ENCODE measurements at places on chromosomes 3 and 15.

DNA sequence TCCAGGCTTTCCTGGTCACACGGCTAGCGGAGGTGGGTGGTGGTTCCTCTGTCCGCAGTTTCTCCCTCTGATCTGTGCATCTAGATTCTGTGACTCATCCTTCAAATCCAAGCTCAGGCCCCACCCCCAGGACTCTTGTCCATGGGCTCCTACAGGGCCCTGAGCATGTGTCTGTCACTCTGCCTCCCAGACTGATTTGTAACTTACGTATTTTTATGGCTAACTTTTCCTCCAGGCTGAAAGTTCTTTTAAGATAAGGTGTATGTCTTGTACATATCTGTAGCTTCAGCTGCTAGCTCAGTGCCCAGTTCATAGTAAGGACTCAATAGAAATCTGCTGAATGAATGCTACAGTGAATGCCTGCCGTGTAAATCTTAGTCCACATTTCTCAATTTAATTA is 8.0 kb downstream of the ESYT3 start:
- no peak for DNase-seq

DNA sequence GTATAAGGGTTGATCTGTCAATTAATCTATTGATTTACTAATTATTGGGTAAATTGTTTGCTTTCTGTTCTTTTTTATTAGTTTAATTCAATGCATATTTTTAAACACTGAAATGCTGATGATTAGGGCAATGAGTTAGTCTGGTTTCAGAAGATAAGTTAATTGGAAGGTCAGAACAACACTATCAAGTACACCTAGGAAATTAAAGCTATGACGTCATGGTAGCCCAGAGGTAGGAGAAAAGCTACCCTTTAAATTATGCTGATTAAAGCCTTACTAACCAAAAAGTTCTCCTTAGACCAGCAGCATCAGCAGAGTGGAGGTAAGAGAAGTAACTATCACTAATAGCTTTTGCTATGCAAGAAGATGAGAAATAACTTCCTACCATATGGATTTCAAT is 770.4 kb upstream of the ARPP21 start:
- no peak for DNase-seq

- DNase-seq: no peak
Observed at GRCh38 chr3:122977746-122978466, 49.7 kb downstream of the SEMA5B start.

DNA sequence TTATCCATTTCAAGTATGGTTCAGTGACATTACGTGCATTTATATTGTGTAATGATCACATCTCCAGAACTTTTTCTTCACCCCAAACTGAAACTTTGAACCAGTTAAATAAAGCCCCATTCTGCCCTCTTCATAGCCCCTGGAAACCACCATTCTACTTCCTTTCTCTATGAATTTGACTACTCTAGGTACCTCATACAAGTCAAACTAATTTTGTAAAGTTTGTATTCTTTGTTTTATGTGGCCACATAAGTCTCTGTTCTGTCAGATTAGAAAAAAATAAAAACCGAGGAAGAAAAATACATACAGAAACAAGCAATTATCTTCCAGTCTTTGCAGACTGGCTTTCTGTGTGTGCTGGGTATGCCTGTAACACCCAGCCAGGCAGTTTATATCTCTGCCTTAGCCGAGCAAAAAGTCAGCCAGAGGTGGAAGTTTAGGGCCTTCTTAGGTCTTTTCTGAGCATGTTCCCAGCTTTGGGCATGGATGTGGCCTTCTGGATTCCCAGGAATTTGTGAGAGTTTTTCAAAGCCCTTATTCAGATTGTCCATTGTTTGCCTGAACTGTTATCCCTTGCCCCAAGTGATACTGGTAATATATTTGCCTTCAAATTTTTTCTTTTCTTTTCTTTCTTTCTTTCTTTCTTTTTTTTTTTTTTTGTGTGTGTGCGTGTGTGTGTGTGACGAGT is 6.0 kb upstream of the GRAMD1C start:
- DNase-seq: no peak

- DNase-seq: no peak
Observed at GRCh38 chr3:51110586-51110985, 274.5 kb upstream of the MANF start.

- no peak for DNase-seq
Observed at GRCh38 chr3:148203297-148204010, 494.2 kb upstream of the AGTR1 start.

GRCh38 chr3:194814878-194815357 is 129.2 kb downstream of the FAM43A start:
- no peak for DNase-seq

GRCh38 chr3:27880969-27881892 is 159.1 kb upstream of the EOMES start:
- DNase-seq: no peak

DNA sequence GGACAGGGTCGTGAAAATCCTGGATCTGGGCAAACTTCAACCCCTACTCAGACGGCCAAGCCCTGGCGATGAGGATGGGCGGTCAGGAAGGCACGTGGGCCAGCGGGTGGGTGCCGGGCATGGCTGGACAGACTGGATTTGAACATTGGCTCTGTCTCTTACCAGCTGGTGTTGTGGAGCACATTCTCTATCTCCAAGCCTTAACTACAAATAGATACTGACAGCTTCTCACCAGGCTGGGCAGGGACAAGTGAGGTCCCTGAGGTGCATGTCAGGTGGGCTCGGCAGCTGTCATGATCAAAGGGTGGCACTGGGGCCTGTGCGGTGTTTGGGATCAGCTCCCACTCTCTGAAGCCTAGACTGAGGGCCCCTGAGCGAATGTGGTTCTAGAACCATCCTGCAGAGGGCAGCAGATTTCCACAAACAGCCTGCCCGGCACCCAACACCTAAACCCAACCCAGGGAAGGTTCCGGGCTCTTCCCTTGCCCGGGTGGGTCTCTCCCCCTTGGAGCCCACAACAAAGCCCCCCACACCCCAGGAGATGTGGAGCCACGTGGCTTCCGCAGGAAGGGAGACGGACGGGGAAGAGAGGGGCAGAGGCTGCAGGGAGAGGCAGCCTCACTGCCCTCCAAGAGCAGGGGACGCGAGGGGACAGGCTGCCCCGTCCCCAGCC is 58.4 kb downstream of the RGMA start:
- DNase-seq: no peak

GRCh38 chr3:30253832-30254231 is 352.6 kb upstream of the TGFBR2 start:
- no peak for DNase-seq

GRCh38 chr3:141487521-141488252 is 860 bp downstream of the RASA2 start:
- DNase-seq: no peak

- DNase-seq: no peak
Observed at GRCh38 chr15:85691350-85692240, 103.1 kb downstream of the KLHL25 start.

GRCh38 chr3:56720849-56721248 is 37.8 kb upstream of the TASOR start:
- DNase-seq: no peak

GRCh38 chr15:31758126-31758525 is 272.2 kb upstream of the CHRNA7 start:
- no peak for DNase-seq

GRCh38 chr15:97077975-97078374 is 747.5 kb downstream of the NR2F2 start:
- DNase-seq: no peak

GRCh38 chr3:82274897-82275296 is 513.5 kb upstream of the GBE1 start:
- DNase-seq: no peak

DNA sequence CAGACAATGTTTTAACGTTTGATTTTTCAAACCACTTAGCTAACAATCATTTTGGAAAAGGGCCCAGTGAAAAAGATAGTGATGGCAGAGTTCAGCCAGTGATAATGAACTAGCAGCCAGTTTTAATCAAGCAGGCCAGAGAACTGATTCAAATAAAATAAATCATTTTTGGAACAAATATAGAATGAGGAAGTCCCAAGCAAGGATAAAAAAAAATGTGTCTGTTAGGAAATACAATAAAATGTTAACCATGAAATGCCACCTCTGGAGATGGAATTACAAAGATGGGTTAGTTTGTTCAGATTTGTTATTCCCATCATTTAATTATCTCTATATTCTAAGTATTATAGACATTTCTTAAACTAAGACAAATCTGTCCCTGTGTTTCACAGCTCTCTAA is 1.1 kb downstream of the HERC1 start:
- DNase-seq: no peak

DNA sequence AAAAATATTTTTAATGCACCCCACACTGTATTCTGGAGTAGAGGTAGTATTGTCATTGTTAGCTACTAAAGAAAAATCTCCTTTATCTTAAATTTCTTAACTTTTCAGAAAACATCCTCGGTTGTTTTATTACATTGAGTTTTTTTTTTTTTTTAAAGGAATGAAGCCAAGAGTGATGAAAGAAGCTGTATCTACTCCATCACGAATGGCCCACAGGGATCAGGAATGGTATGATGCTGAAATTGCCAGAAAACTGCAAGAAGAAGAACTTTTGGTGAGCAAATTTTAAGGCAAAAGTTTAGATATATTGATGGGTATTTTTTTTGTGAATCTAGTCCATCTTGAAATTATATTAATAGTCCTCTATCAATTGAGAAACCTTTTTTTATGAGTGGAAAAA is 49.7 kb upstream of the UTS2B start:
- no peak for DNase-seq

GRCh38 chr3:33124638-33125037 is 10.8 kb downstream of the CRTAP start:
- DNase-seq: no peak

GRCh38 chr3:177126015-177126773 is 71.1 kb downstream of the TBL1XR1 start:
- no peak for DNase-seq

DNA sequence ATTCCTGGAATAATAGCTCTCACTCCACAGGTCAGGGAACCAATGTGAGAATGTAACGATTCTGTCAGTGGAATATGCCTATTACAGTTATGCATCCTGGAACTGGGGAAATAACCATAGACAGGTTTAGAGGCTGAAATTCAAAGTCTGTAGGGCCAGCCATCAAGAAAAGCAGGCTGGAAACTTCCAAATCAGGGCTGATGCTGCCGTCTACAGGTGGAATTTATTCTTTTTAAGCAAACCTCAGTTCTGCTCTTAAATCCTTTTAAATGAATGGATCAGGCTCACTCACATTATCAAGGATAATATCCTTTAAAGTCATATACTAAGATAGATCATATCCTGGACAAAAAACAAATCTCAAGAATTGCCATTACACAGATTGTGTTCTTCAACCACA is 699.8 kb downstream of the NR2F2 start:
- no peak for DNase-seq

- DNase-seq: no peak
Observed at GRCh38 chr15:62578546-62578945, 413.5 kb upstream of the C2CD4B start.

DNA sequence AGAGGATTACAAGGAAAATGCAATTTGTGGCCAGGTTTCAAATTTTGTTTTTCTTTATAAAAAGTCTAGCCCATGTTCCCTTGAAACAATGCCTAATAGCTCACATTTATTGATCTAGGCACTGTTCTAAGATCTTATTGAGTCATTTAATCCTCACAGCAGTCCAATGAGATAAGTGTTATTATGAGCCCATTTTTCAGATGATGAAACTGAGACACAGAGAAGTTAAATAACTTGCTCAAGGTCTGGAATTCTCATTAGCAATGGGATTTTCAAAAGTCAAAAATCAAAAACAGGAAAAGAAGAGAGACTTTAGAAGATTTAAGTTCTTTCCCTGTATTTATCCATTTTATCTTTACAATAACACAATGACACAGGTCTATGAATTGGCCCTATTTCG is 90.0 kb upstream of the COL6A5 start:
- DNase-seq: no peak

DNA sequence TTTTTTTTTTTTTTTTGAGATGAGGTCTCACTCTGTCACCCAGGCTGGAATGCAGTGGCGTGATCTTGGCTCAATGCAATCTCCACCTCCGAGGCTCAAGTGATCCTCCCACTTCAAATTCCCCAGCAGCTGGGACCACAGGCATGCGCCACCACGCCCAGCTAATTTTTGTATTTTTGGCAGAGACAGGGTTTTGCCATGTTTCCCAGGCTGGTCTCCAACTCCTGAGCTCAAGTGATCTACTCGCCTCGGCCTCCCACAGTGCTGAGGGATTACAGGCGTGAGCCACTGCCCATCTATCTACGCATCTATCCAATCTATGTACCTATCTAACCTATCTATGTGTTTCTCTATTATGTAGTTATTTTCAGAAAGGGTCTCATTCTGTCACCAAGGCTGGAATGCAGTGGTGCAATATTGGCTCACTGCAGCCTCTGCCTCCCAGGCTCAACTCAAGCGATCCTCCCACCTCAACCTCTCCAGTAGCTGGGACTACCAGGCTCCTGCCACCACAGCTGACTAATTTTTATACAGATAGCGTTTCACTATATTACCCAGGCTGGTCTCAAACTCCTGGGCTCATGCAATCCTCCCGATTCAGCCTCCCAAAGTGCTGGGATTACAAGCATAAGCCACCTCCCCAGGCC is 20.2 kb upstream of the GPX1 start:
- DNase-seq: no peak

GRCh38 chr15:34436956-34437442 is 609 bp downstream of the GOLGA8A start:
- no peak for DNase-seq

GRCh38 chr3:184559336-184559735 is 2.2 kb upstream of the EPHB3 start:
- DNase-seq: no peak

GRCh38 chr15:80533790-80534333 is 129.7 kb downstream of the ARNT2 start:
- no peak for DNase-seq

- no peak for DNase-seq
Observed at GRCh38 chr15:72785432-72785831, 1.9 kb upstream of the ADPGK start.

- DNase-seq: no peak
Observed at GRCh38 chr15:47293466-47294162, 423.7 kb upstream of the SEMA6D start.

DNA sequence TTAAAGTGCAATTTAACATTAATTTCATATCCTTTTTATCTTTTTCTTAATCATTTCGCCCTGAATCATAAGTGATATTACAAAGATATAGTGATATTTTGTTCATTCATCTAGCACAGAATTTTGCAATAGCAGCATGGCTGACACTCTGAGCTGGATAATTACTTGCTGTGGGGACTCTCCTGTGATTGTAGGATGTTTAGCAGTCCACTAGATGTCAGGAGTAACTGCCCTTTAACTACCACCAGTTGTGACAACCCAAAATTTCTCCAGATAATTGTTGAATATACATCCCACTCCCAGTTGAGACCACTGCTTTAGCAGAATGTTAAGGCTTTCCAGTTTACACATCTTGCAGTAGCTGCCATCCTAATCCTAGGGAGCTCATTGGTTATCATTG is 196.8 kb upstream of the MBNL1 start:
- DNase-seq: no peak

GRCh38 chr3:75129101-75129500 is 514.6 kb upstream of the CNTN3 start:
- no peak for DNase-seq

Data from cortex of kidney (tissue), 1 donor.